ENCODE measurements at places on chromosomes 3 and 15.

GRCh38 chr15:84889313-84889990 is 5.0 kb downstream of the SLC28A1 start:
- no peak for DNase-seq

GRCh38 chr3:195068084-195069080 is 202.6 kb downstream of the XXYLT1 start:
- DNase-seq: no peak

- DNase-seq: no peak
These were observed 42.8 kb upstream of the FBXL22 start for GRCh38 chr15:63554337-63554927.

- peak; percentile 5 for DNase-seq
These were observed 286.7 kb upstream of the TGFBR2 start for GRCh38 chr3:30319713-30320112.

GRCh38 chr3:105140899-105141367 is 225.8 kb upstream of the ALCAM start:
- DNase-seq: no peak

- DNase-seq: no peak
These were observed 407.5 kb upstream of the NECTIN3 start for GRCh38 chr3:110664148-110664547.

DNA sequence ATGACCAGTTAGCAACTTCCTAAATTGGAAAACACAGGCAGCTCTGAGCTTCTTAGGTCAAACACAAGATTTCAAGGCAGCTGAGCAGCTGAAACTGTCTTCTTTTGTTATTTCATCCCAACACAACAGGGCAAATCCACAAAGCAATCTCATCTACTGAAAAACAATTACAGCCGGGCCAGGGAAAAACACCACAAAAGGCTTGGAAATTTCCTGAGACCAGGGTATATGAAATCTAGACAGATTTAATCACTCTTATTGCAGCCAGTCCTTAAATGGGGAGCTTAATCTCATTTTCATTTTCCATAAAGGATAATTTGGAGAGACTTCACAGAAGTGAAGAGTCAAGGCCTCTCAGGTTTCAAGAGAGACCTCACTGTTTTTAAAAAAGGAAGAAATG is 181.8 kb downstream of the SSR3 start:
- no peak for DNase-seq

DNA sequence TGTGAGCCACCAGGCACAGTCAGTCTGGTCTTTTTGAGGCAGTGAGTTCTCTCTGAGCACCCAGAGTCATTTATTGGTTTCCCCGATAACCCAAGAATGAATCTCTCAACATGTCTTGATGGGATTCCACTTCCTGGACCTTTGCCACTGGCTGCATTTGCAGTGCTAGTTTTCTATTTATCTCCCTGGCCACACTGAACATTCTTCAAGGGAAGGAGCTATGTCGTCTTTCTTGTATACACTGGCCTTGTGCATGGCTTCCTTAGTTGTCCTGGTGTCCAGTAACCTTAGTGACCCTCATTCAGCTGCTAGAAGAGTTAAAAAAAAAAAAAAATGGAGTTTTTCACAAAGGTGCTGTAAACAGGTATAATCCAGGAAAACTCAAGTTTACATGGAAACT is 64.9 kb upstream of the CMTM7 start:
- DNase-seq: no peak

DNA sequence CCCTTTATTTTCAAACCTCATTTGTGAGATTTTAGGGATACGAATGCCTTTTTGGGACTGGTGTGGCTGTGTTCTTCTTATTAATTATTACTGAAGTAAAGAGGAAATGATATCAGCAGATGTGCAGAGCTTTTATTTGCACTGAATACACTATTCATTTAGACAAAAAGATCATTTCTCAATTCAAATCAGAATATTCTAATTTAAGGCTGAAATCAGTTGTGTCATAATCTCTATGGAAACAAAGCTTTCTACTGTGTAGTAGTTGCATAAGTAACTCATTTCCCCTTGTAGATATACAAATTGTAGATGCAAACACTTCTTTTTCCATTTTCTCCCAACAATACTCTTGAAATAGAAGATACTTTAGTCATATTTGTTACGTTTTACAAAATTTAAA is 56.0 kb downstream of the PDE8A start:
- DNase-seq: no peak

- DNase-seq: peak; percentile 50
These were observed 30.4 kb downstream of the ACKR2 start for GRCh38 chr3:42839616-42840015.

DNA sequence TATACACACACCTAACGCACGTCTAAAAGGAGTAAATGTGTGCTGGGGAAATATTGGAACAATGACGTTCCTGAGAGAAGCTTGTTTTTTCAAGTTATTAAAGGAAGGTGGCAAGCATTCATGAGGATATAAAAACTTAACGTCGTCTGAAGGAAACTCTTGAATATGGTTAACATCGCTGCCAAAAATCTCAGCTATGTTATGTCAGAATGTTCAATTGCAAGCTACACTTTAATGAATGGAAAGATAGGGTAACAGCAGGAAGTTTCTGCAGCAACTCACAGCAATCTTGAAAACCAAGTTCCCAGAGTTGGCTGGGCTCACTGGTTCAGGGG is 54.3 kb upstream of the MEF2A start:
- DNase-seq: no peak

DNA sequence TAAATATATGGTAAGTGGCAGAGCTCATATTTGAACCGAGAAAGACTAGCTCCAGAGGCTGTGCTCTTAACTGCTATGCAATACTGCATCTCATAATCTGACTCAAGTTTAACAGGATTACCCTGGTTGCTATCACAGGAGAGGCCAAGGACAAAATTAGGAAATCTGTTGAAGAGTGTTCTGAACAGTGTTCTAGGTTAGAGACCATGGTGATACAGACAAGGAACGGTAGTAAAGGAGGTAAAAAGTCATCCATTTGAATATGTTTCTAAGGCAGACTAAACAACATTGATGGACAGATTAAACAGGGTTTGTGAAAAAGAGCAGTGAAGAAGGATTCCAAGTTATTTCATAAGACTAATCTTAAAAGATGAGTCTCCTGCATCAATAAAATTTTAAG is 22.1 kb downstream of the PLOD2 start:
- DNase-seq: no peak

- DNase-seq: no peak
These were observed 71.7 kb downstream of the CYP19A1 start for GRCh38 chr15:51266656-51267050.

GRCh38 chr3:194617827-194618226 is 15.4 kb downstream of the TMEM44 start:
- no peak for DNase-seq

DNA sequence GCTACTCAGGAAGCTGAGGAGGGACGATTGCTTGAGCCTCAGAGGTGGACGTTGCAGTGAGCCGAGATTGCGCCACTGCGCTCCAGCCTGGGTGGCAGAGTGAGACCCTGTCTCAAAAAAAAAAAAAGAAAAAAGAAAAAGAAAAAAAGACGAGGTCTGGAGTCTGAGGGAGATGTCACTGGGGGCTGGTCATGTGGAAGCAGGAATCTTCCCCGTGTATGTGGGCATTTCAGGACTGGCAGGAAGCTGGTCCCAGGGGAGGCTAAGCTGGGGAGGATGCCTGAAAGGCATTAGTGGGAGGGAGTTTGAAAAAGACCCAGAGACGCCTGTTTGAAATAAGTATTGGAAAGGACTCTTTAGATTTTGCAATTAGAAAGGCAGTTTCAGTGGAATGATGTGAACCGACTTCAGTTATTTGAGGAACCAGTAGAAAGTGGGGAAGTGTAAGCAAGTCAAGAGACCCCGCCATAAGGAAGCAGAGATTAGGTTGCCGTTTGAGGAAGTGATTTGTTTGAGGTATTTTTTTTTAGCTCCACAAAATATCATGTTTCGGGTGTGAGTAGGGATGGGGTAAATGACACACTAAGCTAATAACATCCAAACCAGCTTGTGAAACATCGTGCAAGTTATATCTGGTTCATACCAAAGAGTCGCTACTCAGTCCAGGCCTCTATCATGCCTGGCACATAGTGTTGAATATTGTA is 55.5 kb downstream of the ST6GAL1 start:
- DNase-seq: peak; percentile 27

GRCh38 chr3:105747060-105747541 is 121.7 kb downstream of the CBLB start:
- no peak for DNase-seq

- no peak for DNase-seq
These were observed 13.0 kb downstream of the CPA3 start for GRCh38 chr3:148878095-148878494.

DNA sequence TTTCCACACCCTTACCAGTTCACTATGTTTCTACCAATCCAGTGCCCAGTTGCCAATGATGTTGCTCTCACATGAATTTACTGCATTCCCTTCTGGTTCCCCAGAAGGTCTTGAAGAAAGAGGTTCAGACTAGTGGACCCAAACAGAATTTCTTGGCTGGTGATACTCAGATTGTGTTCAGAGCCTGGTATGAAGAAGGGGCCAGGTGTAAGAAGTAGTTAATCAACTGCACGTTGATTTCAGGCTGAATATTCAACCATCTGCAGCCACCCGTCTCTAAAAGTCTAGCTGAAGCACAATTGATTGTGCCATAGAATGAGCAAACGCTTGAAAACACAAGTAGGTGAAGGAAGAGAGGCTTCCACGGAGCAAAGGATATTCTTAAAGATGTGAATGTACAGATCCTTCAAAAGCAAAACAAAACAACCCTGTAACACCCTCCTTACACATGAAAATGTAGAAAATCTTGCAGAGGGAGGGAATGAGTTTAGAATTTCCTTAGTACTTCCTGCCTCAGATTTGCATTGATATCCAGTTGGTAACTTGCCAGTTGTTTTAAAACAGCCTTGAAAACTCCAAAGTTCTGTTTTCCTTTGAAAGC is 4.7 kb downstream of the RBMS3 start:
- DNase-seq: no peak

DNA sequence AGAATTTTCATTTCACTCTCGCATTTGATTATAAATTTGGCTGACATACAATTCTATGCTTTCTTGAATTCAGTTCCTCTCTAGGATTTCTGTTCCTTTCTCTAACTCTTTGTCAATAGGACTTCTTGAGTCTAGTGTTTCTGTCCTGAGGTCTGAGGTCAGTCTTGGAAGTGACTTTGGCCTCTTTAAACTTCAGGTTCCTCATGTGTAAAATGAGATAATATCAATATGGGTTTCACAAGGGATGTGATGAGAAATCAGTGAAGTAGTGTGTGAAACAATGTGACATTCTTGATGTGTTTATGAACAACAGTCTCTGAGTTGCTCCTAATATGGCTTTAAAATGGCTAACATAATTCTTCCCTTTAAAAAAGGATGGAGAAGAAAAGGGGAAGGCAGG is 92.2 kb downstream of the SV2B start:
- DNase-seq: no peak

- DNase-seq: no peak
These were observed 610.7 kb upstream of the GRM7 start for GRCh38 chr3:6250167-6250566.

DNA sequence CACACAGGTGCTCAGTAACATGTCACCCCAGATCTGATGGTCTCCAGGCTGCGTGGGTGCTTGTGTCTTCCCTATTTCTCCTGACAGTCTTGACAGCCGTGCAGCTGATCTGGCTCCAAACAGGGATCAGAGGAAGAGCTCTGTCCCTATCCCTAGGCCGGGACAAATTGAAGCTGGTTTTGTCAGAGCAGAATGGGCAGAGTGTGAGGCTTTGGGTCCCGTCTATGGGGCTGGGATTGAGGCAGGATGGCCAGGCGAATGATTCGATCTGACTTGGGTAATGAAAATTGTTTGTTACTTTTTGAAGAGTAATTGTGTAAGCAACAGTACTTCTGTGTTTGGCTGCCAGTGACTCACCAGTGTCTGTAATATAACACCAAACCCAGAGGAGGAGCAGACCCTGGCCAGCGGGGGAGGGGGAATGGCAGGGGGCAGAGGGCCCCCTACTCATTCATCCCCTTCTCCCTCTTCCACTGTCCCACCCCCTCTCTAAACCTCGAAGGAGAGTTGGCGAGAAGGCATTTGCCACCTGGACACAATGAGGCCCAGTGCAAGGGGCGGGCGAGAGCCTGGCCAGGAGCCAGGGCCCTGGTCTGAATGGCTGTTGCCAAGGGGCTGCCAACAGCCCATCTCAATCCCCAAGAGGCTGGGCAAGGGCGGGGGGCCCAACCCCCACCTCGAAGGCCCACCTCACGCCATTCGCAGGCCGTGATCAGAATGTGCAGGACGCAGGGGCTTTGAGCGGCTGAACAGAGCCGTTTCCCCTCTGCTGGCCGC is 4.9 kb upstream of the MAGEF1 start:
- peak; percentile 92 for DNase-seq

DNA sequence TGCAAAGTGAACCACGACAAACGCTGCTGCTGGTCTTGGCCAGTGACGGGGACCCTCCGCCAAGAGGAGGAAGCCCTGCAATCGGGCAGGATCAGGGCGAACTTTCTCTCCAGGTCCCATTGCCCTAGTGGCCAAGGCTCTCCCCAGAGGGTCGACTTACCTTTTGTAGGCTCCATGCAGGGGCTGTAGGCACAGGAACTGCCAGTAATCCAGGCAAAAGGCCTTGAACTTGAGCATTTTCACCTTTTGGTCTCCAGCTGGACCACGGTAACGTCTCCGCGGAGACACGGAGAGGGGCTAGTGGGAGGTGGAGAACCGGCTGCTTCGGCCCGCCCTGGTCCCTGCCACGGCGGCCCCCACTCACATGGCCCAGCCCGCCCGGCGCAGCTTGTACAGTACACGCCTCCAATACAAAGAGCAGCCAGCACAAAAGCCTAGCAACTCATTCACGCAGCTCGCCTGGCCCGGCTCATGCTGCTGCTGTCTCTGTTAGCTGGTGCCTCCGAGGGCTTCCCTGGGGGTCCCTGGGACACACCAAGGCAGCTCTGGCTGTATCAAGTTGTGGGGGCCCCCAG is 31.0 kb downstream of the IQSEC1 start:
- no peak for DNase-seq

DNA sequence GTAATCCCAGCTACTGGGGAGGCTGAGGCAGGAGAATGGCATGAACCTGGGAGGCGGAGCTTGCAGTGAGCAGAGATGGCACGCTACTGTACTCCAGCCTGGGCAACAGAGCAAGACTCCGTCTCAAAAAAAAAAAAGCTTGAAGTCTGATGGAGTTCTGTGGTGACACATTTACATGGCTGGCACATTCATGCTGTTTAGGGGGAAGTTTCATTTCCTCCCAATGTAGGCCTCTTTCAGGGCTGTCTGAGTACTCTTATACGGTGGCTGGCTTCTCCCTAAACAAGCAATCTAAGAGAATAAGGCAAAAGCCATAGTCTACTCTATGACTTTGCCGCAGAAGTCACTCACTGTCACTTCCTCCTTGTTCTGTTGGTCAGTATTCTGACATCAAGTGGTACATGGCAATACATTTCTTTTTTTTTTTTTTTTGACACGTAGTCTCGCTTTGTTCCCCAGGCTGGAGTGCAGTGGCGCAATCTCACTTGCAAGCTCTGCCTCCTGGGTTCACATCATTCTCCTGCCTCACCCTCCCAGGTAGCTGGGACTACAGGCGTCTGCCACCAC is 41.2 kb downstream of the OIP5 start:
- no peak for DNase-seq

GRCh38 chr15:84671211-84671610 is 13.2 kb upstream of the NMB start:
- no peak for DNase-seq
